Posterior vena cava (tissue), 2 donors: ENCODE measurements at places on chromosomes 11 and 22. TPM values are rescaled to one million over a fixed set of nuclear protein-coding genes. Genes with fewer than 3 reads are reported as not detected.

The BRMS1 gene
- total RNA-seq = 20.4 TPM

The C11orf21 gene
- 1.3 TPM for total RNA-seq

The RFPL1 gene
- not detected for total RNA-seq

The AP5B1 gene
- 15.3 TPM for total RNA-seq

The LIF gene
- total RNA-seq = 2.6 TPM

The SORL1 gene
- 15.7 TPM for total RNA-seq

The POU2AF2 gene
- total RNA-seq = not detected

The OR52H1 gene
- 0.24 TPM for total RNA-seq

The SYT7 gene
- 0.93 TPM for total RNA-seq

The SHANK2 gene
- 0.51 TPM for total RNA-seq

- no peak for DNase-seq
Observed at GRCh38 chr11:64542172-64543125, 48.6 kb upstream of the SLC22A12 start.

GRCh38 chr22:44920183-44920582 lies 89.6 kb downstream of the PHF21B start:
- DNase-seq = peak; percentile 79

- DNase-seq = no peak
Observed at GRCh38 chr11:104968355-104968855, at the start of gene CASP4. CASP4 (minus strand) TSS chr11:104968574; CDS start chr11:104968525, 49 bp downstream.

DNA sequence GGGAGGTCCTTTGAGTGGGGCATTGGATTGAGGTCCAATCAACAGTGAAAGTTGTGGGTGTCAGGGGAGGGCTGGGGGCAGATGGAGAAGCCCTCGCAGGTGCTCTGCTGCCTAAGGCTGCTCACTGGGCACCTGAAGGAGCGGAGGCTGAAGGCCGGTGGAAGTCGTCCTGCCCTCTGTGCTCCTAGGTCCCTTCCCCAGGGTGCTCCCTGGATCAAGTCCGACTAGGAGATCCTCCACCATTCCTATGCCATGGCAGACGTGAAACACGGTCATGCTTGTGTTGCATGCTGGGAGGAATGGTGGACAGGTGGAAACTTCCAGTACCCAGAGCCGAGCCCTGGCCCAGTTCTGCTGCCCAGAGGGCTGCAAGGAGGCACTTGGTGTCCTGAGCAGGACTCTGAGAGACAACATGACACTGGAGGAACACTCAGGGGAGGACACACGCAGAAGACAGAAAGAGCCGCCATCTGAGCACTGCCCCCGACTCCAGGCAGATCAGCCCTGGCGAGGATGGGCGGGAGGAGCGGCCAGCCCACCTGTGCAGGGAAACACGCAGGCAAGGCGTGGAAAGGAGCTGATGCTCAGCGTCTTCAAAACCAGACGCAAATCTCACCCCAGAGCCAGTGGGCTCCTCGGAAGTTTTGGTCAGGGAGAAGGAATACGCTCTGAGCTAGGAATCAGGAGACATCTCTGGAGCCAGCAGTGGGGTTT lies 786.8 kb downstream of the BRD1 start:
- peak; percentile 59 for DNase-seq

- no peak for DNase-seq
Observed at GRCh38 chr22:37824674-37825641, 1.8 kb downstream of the GALR3 start.

GRCh38 chr11:16605389-16605893 lies 133.0 kb upstream of the C11orf58 start:
- DNase-seq = no peak

DNA sequence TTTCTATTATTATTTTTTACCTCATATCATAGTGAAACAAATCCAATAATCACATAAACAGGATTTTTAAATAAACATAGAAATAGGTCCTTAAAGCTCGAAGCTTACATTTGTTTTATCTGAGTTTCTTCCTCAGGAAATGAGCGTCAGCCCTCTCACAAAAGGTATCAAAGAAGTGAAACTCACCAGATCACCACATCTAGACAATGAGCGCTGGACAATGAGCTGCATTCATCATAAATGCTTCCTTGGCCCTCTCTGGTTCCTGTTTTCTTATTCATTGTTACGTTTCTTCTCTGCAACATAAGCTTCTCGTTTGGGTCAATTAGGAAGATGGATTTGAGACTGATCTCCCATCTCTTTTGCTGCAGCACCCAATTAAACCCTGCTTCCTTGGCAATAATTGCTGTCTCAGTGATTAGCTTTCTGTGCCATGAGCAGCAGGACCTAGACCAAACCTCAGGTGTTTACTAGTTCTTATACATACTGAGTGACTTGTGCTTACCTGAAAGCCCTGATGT lies 649.9 kb upstream of the LUZP2 start:
- no peak for DNase-seq

GRCh38 chr11:127843483-127844396 lies 743.6 kb downstream of the ETS1 start:
- peak; percentile 86 for DNase-seq

GRCh38 chr11:70570693-70571395 lies 172.5 kb downstream of the CTTN start:
- peak; percentile 57 for DNase-seq

GRCh38 chr11:116610190-116610589 lies 162.6 kb downstream of the BUD13 start:
- no peak for DNase-seq

- peak; percentile 68 for DNase-seq
Observed at GRCh38 chr11:1782831-1783724, 19.4 kb upstream of the CTSD start.

DNA sequence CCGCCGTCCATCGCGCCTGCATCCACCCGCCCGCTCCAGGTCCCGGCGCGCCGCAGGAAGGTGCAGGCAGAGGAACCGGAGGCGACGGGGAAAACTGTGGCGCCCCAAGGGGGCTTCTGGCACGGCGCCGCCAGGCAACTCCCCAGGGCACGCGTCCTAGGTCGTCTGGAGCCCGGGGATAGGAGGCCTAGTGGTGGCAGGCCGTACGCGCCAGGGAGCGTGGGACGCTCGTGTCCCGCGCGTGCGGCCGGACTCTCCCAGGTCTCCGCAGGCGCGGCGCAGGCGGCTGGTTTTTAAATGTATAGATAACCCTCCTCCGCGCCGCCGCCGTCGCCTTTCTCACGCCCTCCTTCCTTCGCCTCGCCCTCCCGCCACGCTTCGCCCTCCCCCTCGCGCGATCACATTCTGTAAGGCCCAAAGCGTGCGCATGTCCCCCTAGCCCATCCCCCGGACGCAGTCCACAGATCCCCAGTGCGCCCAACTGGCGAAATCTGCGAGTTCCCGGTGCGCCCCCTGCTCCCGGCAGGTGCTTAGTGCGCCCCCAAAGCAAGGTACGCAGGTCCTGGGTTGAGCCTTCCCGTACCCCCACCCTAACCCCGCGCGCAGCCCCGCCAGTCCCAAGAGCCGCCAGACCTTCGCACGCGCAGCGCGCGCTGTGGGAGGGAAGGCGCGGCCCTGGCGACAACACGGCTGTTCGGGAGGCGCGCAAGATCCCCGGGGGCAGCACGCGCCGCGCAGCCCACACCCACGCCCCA lies at the start of gene ASCL2:
Gene ASCL2, minus strand, starts transcription at position 267 of the 755 bp plus-strand sequence. Its CDS starts 256 bp downstream, at position 11.
- DNase-seq = peak; percentile 78

- no peak for DNase-seq
Observed at GRCh38 chr22:38311323-38311620, 6.0 kb downstream of the CSNK1E start.
